Type B pancreatic cell (in vitro differentiated cells): ENCODE measurements at places on chromosomes 6 and 20.

DNA sequence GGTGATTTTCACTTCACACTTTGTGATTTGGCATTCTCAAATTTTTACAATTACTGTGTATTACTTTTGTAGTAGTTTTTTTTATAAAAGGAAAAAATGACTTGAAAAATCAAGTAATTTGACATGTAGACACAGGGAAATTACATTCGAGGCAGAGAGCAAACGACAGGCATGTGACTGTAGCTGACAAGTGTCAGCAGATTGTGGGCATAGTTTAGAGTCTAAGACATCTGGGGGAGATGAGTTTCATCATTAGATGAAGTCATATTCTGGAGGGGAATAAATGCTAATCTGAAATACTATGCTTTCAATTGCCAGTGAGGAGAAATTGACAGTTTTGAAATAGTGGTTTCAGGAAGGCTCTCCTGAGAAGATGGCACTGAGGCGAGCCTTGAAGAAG lies 126.0 kb downstream of the MTHFD1L start:
- DNase-seq: no peak

- no peak for DNase-seq
Observed at GRCh38 chr6:84763003-84763885, 1.2 kb downstream of the TBX18 start.

DNA sequence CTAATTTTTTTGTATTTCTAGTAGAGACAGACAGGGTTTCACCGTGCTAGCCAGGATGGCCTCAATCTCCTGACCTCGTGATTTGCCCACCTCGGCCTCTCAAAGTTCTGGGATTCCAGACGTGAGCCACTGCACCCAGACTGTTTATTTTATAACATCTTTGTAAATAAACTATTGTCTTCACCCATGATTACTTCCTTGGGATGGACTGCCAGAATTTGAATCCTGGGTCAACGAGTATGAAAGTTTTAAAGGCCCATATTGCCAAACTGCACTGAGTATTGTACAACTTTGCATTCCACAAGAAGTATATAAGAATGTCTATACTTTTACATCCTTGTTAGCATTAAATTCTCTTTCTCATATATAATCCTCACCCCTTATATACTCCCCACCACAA lies 38.6 kb downstream of the ZHX3 start:
- DNase-seq: no peak

GRCh38 chr6:57173056-57173885 lies 1.1 kb downstream of the BAG2 start:
- no peak for DNase-seq

GRCh38 chr6:119521251-119521650 lies 171.7 kb upstream of the MAN1A1 start:
- no peak for DNase-seq

DNA sequence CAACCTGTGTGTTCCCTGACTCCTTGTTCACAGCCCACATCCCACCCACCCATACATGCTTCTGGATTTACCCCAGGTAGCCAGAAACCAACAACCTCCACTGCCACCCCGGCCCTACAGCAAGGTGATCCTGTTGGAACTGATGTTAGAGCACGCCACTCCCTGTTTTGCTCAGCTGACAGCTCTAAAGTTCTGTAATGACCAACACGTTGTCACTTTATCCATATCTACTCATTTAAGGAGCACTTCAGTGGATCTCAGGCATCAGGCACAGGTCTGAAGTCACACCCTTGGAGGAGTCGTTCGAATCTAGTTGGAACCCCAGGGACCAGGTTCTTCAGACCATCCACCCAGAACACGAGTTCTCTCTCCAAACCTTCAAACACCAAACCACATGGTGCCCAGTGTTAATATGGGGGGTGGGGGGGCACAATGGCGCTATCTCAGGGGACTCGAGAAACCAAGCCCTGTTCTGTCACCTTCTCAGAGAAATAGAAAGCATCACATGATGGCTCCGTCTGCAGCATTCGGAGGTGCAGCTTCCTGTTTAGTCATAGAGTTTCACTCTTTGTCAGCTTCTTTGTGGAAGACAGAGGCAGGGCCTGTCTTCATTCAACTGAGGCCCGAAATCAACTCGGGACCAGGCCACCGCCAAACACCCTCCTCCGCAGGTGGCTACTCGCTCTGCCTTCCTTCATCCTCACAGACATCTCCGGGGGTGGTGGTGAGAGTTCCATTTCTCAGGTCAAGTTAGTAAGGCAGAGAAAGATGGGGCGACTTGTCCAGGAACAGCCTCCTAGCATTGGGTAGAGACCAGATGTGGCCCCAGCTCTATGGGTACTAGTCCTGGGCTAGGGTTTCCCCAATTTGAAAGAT lies 142.2 kb downstream of the NFATC2 start:
- DNase-seq: no peak

DNA sequence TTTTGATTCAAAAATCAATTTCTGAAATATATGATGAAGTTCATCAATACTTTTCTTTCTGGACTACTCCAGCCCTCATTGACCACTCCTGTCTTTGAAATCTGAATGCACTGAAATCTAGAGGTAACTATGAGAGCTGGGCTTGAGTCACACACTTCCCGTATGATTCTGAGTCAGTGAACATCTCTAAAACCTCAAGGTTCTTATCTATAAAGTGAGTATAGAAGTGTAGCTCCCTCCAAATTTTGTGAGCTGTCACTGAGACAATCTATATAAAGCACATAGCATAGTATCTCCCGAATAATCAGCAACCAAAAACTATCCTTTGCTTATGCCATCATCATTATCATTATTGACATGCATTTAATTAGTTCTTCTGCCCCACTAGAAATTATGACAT lies 182.4 kb downstream of the TSHZ2 start:
- no peak for DNase-seq

GRCh38 chr6:24053057-24053456 lies 73.0 kb upstream of the NRSN1 start:
- DNase-seq: no peak

DNA sequence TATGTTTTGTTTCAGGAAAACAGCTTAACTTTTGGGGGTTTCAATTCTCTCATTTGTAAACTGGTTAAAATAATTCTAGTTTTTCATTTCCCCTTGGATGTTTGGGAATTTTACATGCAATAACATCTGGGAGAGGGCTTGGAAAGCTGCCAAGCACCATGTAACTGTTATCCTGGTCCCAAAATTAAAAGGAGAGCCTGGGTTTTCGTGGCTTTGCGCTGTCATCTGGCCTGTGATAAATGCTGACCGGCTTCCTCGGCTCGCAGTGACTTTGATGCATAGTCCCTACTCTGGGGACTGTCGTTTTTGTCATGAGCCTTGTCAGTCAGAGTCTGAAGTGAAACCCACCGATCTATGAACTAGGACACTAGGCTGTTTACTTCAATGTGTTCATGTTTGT lies 12.2 kb downstream of the SLC35F1 start:
- no peak for DNase-seq

GRCh38 chr6:91575032-91575431 lies 988.2 kb upstream of the MAP3K7 start:
- DNase-seq: no peak

- no peak for DNase-seq
Observed at GRCh38 chr20:35562541-35563110, 20.7 kb downstream of the ERGIC3 start.

- DNase-seq: peak; percentile 88
Observed at GRCh38 chr20:45890077-45890984, 677 bp downstream of the NEURL2 start.

GRCh38 chr20:50427719-50428083 lies 82.5 kb upstream of the PTPN1 start:
- no peak for DNase-seq

- no peak for DNase-seq
Observed at GRCh38 chr6:82840571-82840970, 225.1 kb downstream of the UBE3D start.

DNA sequence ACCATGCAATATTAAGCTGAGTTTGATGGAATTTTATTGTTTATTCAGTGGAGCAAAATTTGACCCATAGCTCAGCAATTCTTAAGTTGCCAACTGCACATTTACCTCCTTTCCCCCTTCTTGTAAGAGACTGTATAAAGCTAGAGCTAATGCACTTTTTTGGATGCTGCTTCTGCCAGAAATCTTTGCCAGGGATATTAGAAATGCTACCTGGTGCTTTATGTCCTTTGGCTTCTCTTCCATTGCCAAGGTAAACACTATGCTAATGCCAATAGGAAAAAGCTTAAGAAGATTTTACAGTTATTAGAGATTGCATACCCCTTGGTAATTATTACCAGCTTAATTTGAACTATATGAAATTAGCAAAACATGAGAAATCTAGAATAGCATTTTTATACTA lies 79.0 kb upstream of the OGFRL1 start:
- no peak for DNase-seq

GRCh38 chr20:3473944-3474343 lies 3.1 kb downstream of the ATRN start:
- DNase-seq: no peak

DNA sequence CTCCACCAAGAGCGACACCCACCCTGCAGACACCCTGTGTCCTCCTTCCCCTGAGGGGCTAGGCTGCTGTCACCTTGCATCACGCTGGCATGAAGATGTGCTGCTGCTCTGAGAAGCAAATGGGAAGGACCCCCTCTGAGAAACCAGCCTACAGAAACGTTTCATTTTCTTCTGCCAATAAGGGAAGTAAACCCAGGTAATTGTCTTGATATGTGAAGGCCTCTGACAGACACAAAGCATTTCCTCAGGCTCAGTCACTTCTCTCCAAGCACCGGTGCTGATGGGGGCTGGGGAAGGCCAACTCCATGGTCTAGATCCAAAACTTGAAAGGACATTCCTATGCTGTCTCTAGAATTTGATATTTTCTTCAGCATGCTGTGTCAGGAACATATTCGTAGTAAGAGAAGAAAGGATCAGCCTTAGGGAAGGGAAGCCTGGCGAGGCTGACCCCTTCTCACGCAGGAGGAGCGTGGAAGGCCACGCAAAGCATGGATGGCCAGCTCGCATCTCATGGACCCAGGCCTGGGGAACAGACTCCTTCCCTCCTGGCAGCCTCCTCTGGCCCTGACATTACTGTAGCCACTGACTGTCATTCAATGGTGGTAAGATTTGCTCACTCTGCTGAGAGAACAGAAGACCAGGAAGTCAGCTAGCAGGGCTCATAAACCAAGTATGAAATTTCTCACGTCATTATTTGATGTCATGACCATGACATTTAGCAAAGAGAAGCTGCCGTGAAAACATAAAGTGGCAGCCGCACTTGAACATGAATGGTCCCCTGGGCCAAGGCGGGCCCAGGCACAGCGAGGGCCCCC lies 20.4 kb downstream of the ACSS1 start:
- DNase-seq: no peak

- no peak for DNase-seq
Observed at GRCh38 chr6:168385858-168386735, 54.9 kb upstream of the SMOC2 start.

DNA sequence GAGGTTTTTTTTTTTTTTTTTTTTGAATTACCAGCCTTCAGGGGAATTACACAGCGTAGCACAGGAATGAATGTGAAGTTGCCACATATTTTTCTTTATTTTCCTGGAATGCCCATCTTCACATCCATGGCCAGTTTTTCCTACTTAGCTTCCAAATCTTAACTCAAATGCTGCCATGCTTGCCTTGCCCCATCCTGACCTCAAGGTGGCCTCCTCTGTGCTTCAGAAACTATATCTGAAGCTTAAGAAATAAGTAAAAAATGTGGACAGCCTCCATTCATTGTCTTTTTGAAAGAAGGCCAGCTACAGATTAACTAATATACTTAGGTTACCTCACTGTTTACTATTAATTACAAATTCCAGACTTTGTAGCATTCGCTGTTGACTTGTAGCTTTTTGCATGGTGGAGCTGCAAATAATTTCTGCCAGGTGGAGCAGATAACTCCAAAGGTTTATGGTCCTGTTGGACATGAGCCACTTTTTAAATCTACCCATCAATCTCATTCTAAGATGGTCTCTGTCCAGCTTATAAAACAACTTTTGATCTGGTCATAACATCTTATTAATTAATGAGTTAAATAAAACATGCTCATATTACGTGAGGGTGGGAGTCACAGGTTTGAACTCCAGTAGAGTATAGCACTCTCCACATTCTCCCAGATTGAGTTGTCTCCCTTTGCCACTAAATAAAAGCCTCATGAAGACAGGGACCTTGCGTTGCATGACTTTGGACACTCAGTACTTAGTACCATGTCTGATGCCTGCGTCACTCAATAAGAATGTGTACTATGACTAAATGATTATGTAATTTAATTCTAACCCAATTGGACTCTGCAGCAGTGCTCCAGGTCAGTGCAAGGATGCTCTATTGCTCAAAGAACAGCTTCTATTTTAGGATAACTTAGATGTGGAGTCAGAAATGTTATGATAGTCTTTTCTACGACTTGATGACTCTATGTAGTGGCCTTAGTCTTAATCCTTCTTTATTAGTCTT lies 678.6 kb upstream of the CITED2 start:
- no peak for DNase-seq

DNA sequence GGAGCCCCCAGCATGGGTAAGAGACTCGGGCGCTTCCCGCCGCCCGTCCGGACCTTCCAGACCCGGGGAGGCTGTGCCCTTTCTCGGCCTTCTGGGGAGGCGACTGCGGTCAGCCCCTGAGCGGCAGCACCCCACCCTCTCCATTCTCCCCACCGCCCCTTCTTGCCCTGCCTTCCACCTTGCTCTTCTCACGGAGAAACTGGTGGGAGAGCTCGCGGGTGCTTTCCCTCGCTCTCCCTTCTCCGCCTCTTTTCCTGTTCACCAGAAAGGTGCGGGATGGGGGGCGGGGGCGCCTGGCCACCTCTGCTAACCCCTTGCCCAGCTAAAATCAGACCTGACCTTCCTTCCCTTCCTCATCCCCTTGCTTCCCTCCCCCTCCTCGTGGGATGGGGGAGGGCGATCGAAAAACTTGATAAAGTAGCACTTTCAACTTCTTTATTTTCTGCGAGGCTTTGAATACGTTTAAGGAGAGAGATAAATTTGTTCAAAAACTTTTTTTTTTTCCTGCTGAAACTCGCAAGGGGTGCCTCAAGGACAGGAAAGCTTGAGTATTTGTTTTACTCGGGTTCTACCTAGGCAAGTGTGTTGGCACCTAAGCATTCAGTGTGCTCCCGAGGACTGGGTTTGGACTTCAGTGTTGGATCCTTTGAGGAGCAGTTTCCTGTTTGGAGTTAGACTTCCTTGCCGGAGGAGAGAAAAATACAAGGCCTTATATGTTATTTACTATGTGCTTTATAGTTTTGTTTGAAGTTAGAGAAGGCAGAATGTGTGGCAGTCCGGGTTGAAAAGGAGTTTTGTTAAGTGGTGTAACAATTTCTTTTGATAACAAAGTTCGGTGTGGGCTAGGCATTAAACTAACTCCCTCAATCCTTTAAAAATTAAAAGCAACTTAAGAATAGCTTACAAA lies 897 bp downstream of the CD2AP start:
- no peak for DNase-seq

GRCh38 chr6:36378243-36378920 lies 9.1 kb downstream of the ETV7 start:
- DNase-seq: no peak

- DNase-seq: no peak
Observed at GRCh38 chr20:5156675-5157448, 30.1 kb downstream of the CDS2 start.

GRCh38 chr6:16592223-16592911 lies 168.9 kb downstream of the ATXN1 start:
- DNase-seq: no peak
